AG09309 (cell line): ENCODE measurements at places on chromosomes 11 and 22.

- DNase-seq: no peak
These were observed 51.1 kb upstream of the MUC15 start for GRCh38 chr11:26623076-26623659.

DNA sequence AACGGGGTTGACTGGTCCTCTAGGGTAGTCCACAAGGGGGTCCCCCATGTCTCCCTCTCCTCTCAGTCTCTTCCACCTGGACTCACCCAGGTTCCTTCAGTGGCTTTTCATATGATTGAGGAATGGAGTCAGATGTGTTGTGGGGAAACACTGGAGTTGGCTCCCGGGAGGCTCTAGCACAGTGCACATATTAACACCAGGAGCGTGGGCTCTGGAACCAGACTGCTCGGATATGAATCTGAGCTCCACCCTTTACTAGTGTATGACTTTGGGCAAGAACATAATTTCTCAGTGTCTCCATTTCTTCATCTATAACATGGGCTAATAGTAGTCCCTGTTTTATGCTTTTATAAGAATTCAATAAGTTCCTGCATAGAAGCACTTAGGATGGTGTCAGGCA, 157.0 kb downstream of the GRIK4 start:
- no peak for DNase-seq

DNA sequence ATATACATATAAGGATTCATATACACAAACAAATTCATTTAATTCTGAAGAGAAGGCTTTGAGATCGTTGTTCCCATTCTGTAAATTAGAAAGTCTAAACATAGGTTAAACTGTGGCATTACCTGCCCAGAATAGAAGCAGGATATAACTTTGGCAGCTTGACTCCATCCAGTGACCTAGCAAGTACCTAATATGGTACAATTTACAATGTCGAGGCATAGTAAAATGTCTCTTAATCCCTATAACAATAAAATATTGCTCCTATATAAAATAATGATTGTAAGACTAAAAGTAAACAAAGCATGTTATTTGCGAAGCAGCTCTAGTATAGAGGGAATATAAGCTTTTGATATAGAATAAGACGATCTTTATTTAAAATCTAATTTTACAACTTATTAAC, 756.0 kb downstream of the LUZP2 start:
- DNase-seq: no peak

GRCh38 chr11:76380159-76380976, 564 bp downstream of the THAP12 start:
- no peak for DNase-seq

DNA sequence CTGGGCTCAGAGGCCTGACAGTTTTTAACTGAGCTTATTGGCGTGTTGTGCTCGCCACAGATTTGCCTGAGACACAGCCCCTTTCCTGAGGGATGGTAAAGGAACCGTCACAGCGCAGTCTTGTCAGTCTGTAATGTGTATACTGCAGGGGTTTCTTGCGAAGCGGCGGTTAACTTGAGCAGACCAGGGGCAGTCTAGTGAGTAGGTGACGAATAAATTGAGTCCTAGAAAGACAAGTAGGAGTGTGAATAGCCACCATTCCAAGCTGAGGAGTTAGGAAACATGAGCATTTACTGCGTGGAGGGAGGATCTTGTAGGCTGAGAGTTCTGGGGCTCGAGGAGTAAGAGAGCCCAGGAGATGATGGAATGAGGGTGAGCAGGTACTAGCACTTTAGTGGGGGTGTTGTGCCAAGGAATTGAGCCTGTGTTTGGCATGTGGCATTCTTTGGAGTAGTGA, 1.4 kb downstream of the MED15 start:
- DNase-seq: no peak

DNA sequence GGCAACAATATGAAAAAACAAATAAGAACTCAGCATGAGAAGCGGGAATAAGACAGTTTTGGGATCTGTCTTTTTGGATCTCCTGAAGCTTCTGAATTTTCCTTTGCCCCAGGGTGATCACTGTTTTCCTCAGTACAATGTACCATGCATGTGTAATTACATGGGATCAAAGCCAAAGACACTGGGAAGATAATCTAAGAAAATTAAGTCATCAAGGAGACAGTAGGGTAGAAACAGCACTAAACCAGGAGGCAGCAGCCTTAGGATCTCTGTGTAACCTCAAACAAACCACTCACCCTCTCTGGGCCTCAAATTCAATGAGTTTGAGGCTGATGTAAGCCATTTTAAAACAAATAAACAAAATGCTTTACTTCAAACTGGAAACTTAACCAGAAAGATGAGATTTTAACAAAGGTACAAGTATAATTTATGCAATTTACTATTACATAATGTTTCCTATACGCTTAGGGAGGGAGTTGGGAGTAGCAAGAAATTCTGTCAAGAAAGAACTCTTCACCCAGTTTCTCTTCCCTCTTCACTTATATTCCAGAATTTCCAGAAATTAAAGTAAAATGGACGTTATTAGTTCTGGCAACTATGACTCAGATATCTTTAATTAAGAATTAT, 77.0 kb downstream of the RAB30 start:
- DNase-seq: no peak

DNA sequence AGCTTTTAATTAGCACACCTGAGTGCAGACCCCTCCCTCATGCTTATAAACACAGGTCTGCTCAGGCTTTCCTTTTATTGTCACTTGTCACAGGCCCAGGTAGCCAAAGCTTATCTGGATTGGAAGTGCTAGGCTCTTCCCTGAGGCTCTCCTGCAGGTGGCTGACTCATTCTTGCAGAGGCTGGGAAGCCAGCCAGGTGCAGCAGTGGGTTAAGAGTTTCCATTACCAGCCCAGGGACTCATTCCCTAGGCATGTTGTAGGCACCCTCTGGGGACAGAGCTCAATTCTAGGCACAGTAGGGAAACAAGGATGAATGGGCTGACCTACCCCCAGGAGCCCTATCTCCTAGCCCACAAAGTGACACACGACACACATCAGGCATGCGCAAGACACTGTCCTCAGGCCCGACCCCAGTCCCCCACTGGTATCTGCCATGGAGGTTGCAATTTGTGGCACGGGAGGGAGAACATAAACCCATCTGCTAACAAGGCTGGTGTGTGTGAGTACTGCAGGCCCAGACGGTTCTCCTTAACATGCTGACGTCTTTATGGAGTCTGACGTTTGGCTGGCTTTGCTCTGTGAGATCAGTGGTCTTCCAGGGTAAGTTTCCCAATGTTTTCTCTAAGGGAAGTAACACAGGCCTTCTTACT, 94.2 kb downstream of the ABTB2 start:
- DNase-seq: peak; percentile 35

DNA sequence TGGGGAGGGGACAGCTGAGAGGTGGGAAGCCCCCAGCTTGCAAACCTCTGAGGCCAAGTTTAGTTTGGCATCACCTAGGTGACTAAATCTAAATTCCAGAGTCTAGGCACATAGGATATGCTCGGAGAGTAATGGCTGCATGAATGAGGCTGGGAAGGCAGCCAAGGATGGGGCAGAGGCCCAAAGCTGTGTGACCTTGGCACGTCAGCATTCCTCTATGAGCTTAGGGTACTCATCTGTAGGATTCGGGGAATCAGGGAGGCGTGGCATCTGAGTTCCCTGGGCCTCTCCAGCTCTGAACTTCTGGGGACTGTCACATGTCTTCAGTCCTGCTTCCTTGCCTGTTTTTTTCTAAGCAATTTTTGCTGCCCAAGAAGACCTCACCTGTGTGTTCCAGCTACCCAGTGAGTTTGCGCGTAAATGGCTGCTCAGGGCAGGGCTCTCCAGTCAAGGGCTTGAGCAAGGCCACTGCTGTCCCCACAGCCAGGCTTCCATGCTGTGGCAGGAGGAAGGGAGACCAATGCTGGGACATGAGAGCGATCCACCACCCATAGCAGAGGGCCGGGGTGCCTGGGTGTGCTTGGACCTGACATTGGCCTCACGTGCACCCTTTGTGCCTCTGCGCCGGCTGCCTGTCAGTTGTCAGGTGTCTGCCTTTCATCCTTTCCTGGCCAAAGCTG, 13.9 kb downstream of the DAGLA start:
- no peak for DNase-seq

DNA sequence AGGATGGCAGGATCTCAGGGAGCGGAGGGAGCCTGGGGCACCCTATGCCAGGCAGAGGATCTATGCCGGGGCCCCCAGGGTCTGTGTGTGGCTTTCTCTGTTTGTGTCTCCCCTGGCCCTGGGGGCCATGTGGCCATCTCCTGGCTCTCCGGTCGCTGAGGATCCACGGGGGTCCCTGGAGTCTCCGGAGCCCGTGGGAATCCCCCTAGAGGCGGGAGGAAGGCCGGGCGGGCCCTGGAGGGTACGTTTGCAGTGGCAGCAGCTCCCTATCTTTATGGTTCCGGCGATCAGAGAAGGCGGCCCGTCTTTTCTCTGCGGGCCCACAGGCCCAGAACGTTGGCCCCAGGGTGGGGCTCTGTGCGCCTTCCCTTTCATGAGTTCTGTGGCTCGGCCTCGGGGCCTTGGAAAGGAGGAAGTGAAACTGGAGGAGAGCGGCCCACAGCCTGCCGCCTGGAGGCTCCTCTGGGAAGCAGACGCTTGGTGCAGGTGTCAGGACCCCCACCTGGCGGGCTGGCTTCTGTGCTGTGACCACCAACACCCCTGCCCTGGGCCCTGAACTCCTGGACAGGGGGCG, 82.1 kb downstream of the KCNQ1 start:
- DNase-seq: no peak

GRCh38 chr11:29389793-29390192, 627.0 kb downstream of the KCNA4 start:
- no peak for DNase-seq

DNA sequence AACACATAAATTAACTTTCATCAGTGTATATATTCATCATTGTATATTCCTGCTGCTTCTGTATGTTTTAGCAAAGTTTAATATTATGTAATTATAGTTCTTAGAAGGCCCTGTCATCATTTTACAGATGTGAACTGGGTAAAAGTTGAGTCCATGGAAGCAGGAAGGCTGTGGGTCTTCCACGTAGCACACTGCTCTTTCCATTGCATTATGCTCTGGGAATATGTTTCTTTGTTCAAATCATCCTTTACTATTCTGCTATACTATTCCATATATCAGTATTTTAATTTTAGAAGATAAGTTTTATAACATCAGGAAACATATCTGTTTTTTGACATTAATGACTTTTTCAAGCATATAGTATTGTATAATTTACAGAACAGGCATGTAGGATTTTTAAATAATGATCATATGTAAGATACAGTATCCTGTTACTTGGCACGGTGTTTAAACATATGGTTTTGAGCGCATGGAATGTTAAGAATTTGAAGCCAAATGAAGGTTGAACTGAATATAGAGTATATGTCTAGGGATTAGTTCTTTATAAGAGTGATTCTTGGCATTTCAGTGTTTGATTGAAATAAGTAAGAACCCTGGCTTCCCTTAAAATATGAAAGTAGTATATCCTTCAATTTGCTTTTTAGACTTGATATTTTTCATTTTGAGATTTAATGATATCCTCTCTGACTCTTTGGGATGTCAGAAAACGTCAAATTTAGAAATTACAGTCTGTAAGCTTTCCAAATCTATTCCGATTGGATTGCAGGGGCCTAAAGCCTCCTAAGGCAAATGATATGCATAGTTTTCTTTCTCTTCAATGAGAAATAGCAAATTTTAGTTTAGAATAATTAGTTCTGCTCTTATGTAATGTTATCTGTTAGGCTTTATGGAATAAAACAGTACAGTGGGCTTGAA, 8.6 kb downstream of the CCDC81 start:
- DNase-seq: no peak

- peak; percentile 95 for DNase-seq
These were observed 80.3 kb downstream of the ETS1 start for GRCh38 chr11:128506999-128507611.

- no peak for DNase-seq
These were observed 143.3 kb upstream of the GRK3 start for GRCh38 chr22:25420925-25421904.

DNA sequence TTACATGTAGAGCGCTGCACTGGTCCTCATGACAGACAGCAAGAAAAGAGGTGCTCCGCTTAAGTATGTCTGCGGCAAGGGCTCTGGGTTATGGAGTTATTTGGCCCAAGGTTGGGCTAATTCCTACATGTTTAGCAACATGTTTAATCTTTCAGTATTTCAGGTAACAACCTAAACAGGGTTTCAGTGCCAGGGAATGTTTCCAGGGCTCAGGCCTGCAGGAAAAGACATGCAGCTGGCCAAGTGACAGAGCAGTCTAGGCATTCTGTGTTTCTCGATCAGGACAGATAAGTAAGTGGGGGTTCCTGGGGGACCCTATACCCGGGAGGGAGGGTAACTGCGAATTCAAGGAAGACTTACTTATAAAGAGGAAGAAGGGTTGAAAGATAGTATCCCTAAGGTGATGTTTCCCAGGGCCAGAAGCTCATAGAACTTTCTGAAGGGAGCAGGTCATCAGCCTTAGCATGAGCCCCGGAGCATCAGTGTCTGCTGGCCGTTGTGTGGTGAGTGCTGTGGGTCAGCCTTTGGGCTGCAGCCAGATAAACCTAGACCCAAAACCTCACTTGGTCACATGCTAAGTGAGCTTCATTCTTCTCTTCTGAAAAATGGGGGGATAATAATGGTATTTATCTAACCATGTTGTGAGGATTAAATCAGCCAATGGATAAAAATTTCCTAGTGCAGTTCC, 18.4 kb downstream of the KCNJ5 start:
- DNase-seq: no peak

- no peak for DNase-seq
These were observed 165.0 kb downstream of the SOX6 start for GRCh38 chr11:16191212-16191867.

- no peak for DNase-seq
These were observed 162.9 kb upstream of the B3GAT1 start for GRCh38 chr11:134574947-134575346.

DNA sequence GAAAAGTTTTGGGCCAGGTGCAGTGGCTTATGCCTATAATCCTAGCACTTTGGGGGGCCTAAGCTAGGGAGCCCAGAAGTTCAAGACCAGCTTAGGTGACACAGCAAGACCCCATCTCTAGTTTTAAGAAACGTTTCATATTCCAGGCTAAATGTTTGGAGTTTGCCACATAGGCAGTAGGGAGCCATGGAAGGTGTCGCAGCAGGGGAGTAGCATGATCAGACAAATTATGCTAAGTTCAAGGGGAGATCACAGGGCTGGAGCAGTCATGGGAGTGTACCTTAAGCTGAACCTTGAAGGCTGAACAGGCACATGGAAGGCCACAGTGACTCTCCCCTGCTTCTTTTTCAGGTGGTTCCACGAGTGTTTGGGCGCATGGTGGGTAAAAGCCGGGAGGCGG, 5.9 kb upstream of the NHERF4 start:
- DNase-seq: no peak

GRCh38 chr22:40107851-40108378, 69.8 kb upstream of the TNRC6B start:
- DNase-seq: peak; percentile 16

GRCh38 chr22:37618674-37619073, 10.0 kb downstream of the GGA1 start:
- no peak for DNase-seq
